ENCODE measurements at places on chromosomes 2 and 18. TPM values are rescaled to one million over a fixed set of nuclear protein-coding genes. Genes with fewer than 3 reads are reported as not detected.

Gene FBXO41
- total RNA-seq = 18.2 TPM

Gene NRP2
- 7.1 TPM for total RNA-seq

Gene TBC1D8
- total RNA-seq = 0.65 TPM

Gene HS6ST1
- total RNA-seq = 8.4 TPM

Gene INPP5D
- 138 TPM for total RNA-seq

Gene BOLL
- not detected for total RNA-seq

Gene GALR1
- total RNA-seq = not detected

Gene RMDN2
- 2.9 TPM for total RNA-seq

DNA sequence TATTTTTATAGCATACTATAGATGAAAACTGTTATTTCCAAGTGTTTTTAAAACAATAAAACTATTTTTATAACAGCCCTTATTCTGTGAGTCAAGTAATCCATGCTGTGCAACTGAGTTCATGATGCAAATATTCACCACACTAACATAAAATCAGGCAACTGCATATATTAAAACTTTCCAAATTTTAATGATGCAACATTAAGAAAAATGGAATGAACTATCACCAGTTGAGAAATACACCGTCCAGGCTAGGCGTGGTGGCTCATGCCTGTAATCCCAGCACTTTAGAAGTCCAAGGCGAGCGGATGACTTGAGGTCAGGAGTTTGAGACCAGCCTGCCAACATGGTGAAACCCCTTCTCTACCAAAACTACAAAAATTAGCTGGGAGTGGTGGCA, 114.5 kb downstream of the CDH2 start:
- H3K36me3 ChIP-seq = no peaks in the 10 kb centered on the region
- H3K4me1 ChIP-seq = no peaks in the 10 kb centered on the region
- H3K27me3 ChIP-seq = no peaks in the 10 kb centered on the region
- no peak for DNase-seq
- no peak overlapping the region for H3K4me3 ChIP-seq

GRCh38 chr2:19689646-19690168, 212.1 kb downstream of the TTC32 start:
- no peaks in the 10 kb centered on the region for H3K4me1 ChIP-seq
- no peak for DNase-seq
- no peaks in the 10 kb centered on the region for H3K36me3 ChIP-seq
- no peaks in the 10 kb centered on the region for H3K27me3 ChIP-seq

- H3K4me3 ChIP-seq = no peak overlapping the region
- DNase-seq = no peak
- H3K4me1 ChIP-seq = peaks cover 7% of the 10 kb centered on the region
Measured at GRCh38 chr2:201968050-201968449, 65.6 kb upstream of the FZD7 start.

DNA sequence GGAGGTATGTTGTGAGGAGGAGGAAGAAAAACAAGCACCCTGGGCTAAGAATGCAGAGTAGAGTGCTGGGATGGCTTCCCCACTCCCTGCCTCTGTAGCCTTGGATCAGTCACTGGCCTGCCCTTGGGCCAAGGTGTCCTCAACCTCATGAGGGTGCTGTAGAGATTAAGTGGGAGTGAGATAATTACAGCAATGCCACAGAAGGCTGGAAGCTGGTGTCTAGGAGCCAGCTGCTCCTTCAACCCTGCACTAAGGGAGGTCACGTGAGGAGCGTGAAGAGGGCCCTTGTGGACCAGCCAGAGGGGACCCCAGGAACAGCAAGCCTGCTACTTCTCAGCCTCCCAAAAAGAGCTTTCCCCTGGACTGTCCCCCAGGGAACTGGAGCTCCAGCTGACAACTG, 95.2 kb downstream of the TTC32 start:
- H3K27ac ChIP-seq = no peak overlapping the region
- no peaks in the 10 kb centered on the region for H3K4me1 ChIP-seq
- H3K36me3 ChIP-seq = no peaks in the 10 kb centered on the region
- H3K27me3 ChIP-seq = no peaks in the 10 kb centered on the region

DNA sequence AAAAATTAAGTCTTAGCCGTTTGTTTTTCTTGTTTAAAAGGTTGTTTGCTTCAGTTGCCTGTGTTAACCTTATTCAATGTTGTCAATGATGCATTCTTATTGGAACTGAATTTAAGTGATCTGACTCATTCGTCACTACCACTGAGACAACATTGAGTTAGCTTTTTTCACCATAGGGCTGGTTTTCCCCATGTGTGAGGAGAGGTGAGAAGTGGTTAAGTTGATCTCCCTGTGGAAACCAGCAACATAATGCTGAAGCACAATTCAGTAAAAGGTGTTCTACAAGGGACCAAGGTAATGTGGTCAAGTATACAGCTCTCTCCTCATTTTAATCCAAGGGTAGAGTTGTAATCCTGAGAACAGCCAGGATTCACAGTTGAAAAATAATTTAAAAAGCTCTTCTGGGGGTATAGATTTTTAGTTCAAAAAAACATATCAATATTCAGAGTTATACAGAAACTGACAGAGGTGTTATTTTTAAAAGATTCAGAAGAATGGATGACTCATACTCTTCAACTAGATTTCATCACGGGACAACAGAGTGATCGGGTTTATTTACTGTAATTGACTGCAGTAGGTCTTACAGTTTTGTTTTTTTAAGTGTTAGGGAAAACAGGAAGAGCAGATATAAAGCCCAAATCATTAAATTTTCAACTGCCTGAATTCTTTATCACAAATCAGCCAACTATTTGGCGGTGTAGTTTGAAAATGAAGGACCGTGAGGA, 12.6 kb downstream of the NOP58 start:
- H3K4me3 ChIP-seq = no peak overlapping the region
- peaks cover 40% of the 10 kb centered on the region for H3K36me3 ChIP-seq
- no peaks in the 10 kb centered on the region for H3K27me3 ChIP-seq
- peak overlapping the region; percentile 73 for H3K27ac ChIP-seq

DNA sequence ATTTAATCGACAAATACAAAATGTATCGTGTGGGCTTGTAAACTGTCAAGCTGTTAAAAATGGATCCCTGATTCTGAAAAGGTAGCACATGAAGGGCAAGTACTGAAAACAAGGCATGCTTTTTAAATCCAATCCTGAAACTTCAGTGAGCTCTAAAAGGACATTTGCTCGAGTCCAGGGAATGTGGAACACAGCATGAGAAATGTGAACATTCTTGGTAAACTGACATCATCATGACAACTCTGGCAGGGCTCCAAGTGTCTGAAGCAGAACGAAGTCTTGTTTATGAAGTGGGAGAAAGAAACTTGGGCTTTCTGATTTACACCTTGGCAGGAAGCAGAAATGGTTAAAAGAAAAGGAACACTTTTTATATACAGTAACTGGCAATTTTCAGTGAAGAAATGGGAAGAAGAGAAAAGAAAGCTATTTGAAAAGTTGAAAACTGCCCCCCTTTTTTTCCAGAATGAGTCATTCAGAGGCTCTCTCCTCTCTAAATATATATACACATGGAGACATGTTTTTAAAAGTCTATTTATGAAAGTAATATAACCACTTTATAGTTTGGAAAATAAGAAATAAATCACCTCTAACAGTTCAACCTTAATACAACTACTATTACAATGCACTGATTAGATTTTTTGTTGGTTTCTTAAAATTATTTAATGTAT, 120.8 kb downstream of the GAREM1 start:
- H3K4me1 ChIP-seq = no peaks in the 10 kb centered on the region
- peaks cover 3% of the 10 kb centered on the region for H3K27me3 ChIP-seq
- DNase-seq = no peak

DNA sequence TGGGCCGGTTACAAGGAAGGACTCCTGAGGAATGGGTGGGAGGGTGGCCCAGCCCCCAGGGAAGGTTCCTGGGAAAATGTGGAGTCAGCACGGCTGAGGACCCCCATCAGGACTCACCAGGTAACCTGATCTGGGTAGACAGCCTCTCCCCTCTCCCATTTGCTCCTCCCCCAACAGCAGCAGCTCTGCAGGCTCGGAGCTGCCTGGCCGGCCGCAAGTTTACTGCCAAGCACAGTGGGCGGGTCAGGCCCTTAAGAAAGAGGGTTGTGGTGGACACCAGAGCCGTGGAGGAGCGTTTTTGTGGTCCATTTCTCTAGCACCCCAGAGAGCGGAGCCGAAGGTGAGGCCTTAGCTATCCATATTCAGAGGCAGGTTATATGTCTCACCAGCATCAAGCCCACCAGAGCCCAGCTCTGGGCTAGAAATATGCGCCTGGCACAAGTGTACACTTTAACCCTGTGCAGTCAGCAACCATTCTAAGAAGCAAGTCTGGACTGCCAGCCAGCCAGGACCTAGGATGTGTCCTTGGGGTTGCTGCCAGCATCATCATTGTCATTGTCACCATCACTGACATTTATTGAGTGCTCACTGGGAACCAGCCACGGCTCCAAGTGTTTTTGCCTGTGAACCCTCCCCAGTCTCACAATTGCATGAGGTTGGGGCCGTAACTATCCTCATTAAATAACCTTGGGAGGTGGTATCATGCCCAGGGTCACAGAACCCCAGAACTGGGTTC, 190.1 kb downstream of the KLHL29 start:
- no peaks in the 10 kb centered on the region for H3K27me3 ChIP-seq
- no peak overlapping the region for H3K4me3 ChIP-seq
- DNase-seq = no peak

GRCh38 chr2:201955702-201956141, 77.9 kb upstream of the FZD7 start:
- peaks cover 4% of the 10 kb centered on the region for H3K27me3 ChIP-seq
- no peak for DNase-seq
- no peaks in the 10 kb centered on the region for H3K36me3 ChIP-seq
- H3K4me3 ChIP-seq = no peak overlapping the region
- no peak overlapping the region for H3K27ac ChIP-seq
- H3K4me1 ChIP-seq = no peaks in the 10 kb centered on the region

DNA sequence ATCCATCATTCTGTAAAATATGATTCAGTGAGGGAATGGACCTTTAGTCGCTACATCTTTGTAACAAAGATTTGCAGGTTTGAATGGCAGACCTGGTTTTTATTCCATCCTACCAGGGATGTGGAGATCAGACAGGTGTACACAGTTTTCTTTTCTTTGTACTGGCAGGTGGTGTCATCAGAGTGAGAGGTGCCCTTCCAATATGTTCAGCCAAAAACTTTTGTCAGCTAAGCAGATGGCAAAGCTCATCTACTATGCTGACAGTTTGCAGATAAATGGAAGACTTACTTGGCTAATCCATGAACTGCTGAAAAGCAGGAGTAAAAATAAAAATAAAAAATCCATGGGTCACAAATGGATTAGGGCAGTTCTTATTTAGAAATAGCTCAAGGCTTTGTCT, 185.5 kb upstream of the DOK6 start:
- no peaks in the 10 kb centered on the region for H3K36me3 ChIP-seq
- no peak for DNase-seq
- H3K4me3 ChIP-seq = no peak overlapping the region
- no peaks in the 10 kb centered on the region for H3K27me3 ChIP-seq

GRCh38 chr2:132692816-132693215, 22.8 kb upstream of the LYPD1 start:
- H3K27me3 ChIP-seq = no peaks in the 10 kb centered on the region
- H3K4me3 ChIP-seq = no peak overlapping the region
- H3K4me1 ChIP-seq = no peaks in the 10 kb centered on the region
- no peaks in the 10 kb centered on the region for H3K36me3 ChIP-seq
- no peak for DNase-seq

GRCh38 chr2:42957109-42957860, 164.9 kb upstream of the HAAO start:
- H3K4me1 ChIP-seq = peaks cover 3% of the 10 kb centered on the region
- no peak for DNase-seq
- H3K27ac ChIP-seq = no peak overlapping the region
- H3K27me3 ChIP-seq = peaks cover 5% of the 10 kb centered on the region
- no peaks in the 10 kb centered on the region for H3K36me3 ChIP-seq

GRCh38 chr2:159101755-159102489, 133.5 kb downstream of the TANC1 start:
- peaks cover 10% of the 10 kb centered on the region for H3K4me1 ChIP-seq
- no peaks in the 10 kb centered on the region for H3K36me3 ChIP-seq
- no peak overlapping the region for H3K27ac ChIP-seq
- H3K27me3 ChIP-seq = no peaks in the 10 kb centered on the region
- no peak overlapping the region for H3K4me3 ChIP-seq

- no peaks in the 10 kb centered on the region for H3K36me3 ChIP-seq
- H3K27me3 ChIP-seq = peaks cover 4% of the 10 kb centered on the region
- DNase-seq = no peak
- H3K27ac ChIP-seq = no peak overlapping the region
- no peak overlapping the region for H3K4me3 ChIP-seq
Measured at GRCh38 chr2:227228061-227228667, 63.7 kb downstream of the COL4A3 start.

DNA sequence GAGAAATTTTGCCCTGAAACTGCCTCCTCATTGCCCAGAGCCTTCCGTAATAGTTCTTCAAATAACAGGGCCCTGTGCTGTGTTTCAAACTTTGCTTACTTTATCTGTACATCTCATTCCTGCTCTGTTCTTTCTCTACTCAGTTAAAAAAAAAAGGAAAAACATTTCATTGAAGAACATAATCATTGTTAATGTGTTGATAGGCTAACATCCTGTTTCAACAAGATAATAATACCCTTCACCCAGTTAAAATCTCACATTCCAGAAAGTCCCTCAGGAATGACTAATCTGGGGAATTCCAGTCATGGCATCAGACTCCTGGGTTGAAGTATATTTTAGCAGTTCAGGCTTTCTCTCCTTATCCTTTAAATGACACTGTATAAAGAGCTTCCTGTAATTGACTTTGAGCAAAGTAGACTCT, 45.6 kb upstream of the ITGAV start:
- no peaks in the 10 kb centered on the region for H3K4me1 ChIP-seq
- H3K27me3 ChIP-seq = no peaks in the 10 kb centered on the region
- no peak overlapping the region for H3K4me3 ChIP-seq

DNA sequence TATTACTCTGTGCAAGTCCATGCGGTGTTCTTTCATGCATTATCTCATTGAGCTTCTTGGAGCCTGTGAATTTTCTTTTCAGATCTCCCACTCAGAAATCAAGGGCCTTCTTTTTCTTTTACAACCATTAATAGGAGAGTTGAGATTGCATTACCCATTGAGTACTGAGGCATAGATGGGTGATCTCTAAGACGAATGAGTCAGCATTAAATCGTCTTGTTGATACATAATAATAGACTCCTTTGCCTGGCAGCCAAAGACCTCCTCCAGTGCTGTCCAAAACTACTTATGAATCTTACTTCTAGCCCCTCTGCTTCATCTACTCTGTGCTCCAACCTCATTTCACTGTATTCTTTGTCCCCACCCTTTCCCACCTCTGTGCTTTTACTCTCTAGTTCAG, 180.5 kb downstream of the AGPS start:
- H3K27me3 ChIP-seq = no peaks in the 10 kb centered on the region
- DNase-seq = no peak
- no peaks in the 10 kb centered on the region for H3K36me3 ChIP-seq
- H3K4me3 ChIP-seq = no peak overlapping the region
- no peaks in the 10 kb centered on the region for H3K4me1 ChIP-seq

GRCh38 chr18:45608400-45608799, 6.9 kb upstream of the SLC14A2 start:
- peaks cover 29% of the 10 kb centered on the region for H3K27me3 ChIP-seq
- no peak overlapping the region for H3K27ac ChIP-seq
- H3K4me1 ChIP-seq = no peaks in the 10 kb centered on the region
- no peak for DNase-seq
